ENCODE measurements at places on chromosomes 5 and 9. TPM values are rescaled to one million over a fixed set of nuclear protein-coding genes. Genes with fewer than 3 reads are reported as not detected.

- DNase-seq, result no peak
Observed at GRCh38 chr9:95010431-95010838, 283.9 kb downstream of the AOPEP start.

- DNase-seq, result no peak
Observed at GRCh38 chr5:175104677-175105076, 339.3 kb downstream of the DRD1 start.

GRCh38 chr9:133060417-133060841 is 1.4 kb upstream of the CEL start:
- DNase-seq, result no peak

ZFP37 gene
- 2.8 TPM for total RNA-seq

GRCh38 chr9:110179734-110180133 is 28.2 kb downstream of the C9orf152 start:
- no peak for DNase-seq

GRCh38 chr5:121049971-121050370 is 585.9 kb downstream of the PRR16 start:
- DNase-seq, result no peak

DNA sequence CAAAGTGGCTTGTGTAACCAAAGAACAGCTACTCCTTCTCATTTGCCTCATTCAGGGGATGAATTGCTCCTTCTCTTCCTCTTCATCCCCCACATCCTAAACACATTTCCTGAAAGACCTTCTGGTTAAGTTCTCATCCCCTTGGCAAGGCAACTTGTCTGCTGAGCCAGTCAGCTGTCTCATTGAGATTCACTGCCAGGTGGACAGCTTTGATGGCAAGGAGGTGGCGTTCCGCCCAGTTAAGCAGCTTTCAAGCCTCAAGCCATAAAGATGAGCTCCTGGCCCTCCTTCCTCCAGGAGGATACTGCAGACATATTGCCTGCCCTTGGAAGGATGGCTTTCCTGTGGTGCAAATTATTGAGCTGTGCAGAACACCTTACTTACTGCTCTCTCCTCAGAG is 448.6 kb upstream of the MPDZ start:
- no peak for DNase-seq

CNTLN gene
- total RNA-seq, result 5.4 TPM

TICAM2 gene
- 3.3 TPM for total RNA-seq
